ENCODE measurements at places on chromosomes 4 and X. TPM values are rescaled to one million over a fixed set of nuclear protein-coding genes. Genes with fewer than 3 reads are reported as not detected.
A peak's percentile ranks its signal among the peaks of the same experiment; 100 is the strongest.

DNA sequence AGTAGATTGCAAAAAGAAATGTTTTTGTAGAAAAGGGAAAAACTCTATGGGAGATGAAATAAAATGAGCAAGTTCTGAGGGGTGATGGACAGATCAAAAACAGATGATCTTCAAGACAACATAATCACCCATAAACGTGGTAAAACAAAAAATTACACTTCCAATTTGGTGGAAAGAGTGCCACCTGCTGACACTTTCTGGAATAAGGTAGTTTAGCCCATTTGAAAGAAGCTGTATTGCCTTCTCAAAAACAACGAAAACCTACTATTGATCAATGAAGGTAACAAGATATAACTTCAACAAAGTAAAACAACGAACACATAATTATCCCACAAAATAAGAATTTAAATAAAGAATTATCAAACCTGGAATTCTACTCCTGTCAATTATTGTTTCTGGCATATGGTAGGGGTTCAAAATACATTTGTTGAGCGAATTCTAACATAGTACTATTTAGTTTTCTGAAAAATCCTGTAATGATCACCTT is 2.5 kb downstream of the COQ2 start:
- peak; percentile 80 for DNase-seq

GRCh38 chrX:119249891-119250290 is 13.8 kb downstream of the PGRMC1 start:
- DNase-seq = no peak

DNA sequence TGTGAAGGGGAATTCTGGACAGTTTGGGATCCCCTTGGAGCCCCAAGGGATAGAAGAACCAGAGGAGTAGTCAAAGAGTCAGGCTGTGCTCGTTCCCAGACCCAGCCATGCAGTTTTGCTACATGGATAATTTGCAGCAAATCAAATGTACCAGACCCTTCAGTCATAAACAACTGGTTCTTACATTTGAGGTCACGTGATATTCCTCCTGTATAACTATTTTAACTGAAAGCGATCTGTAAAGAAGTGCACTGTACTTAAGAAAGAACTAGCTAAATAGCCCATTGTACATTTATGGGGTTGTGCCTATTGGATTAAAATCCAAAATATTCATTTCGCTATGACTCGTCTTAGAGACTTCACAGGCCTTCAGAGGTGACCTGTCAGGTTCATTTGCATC is 550.2 kb upstream of the TENM3 start:
- no peak for DNase-seq

DNA sequence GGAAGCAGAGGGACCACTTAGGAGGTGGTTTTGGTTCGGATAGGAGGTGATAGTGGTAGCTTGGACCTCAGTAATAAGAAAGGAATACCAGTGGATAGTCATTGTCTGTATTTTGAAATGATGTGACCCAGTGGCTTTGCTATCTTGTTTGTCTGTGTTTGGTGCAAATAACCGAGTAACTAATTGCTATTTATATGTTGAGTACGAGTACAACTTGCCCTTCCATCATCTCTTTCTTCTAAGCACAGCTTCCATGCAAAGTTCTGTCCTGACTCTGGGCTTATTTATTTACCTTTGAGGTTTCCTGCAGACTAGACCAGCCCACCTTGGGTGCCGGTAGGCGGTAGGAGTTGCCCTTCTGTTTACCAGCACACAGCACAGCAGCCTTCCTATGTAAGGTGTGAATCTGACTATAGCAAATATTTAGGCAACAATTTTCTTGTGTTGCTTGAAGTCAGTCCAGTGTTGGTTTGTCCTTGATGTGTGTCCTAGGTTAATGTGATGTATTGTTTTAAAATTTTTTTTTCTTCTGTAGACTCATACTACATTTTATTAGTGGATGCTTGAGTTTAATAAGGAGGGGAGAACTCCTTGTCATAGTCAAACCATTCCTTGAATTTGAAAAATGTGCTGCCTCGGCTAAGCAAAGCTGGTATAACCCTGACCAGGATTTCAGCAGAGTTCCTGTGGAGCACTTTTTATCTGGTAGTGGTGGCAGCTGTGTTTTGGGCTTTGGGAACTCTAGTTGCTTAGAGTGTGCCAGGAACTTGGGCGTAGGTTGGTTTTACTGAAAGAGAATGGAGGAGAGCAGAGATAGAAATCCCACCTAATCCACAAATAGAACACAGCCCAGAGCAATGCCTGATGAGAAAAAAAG is 21.9 kb downstream of the PTTG2 start:
- peak; percentile 18 for DNase-seq

DNA sequence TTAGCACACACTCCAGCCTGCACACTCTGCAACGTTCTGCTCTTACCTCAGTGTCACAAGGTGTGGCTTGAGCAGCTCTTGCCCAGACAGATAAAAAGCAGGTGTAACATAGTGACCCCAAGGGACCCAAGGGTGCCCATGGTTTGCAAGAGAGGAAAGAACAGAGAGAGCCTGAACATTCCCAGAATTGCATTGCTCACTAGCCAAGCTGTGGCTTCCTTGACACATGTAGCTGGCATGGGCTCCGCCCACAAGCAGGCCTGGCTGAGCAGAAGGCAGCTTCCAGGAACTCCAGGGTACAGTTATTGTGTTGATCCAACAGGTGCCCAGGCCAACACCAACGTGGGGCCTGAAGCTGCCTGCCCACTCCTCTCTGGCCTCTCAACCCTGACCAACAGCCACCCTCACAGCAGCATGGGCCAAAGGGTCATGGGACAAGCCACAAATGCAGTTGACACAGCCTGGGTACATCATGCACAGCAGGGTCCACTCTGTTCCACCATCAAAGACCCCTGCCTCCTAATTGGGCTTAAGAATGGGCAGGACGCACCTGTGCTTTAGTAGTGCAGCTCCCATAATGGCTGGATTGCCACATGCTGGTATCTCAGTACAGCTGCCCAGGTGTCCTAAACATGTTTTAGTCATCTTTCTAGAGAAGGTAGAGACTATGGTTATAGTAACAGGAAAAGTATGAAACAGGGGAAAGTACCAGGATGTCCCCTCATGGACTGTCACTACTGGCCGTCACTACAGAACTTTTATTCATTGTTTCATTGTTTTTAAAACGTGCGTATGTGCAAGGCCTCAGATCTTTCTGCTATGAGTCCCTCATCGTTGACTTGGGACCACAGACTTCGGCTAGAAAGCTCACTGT is 73.7 kb upstream of the ACSL1 start:
- DNase-seq = no peak

DNA sequence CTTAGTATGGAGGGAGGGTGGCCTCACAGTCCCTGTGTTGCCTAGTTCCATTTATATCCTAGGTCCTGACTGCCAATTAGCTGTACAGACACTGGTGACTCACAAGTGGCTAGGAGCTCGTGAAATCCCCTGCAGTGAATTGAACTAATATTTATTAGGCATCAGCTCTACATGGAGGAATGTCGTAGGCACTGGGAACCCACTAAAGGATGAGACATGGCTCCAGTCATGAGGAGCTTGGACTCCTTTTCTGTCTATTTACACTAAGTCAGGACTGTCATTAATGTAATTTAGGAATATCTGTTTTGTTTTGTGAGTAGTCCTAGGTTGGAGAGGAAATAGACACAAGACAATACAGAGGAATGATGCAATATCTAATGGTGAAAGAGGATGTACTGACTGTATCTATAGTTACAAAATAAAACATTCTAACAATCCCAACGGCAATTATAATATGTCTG is 67.7 kb downstream of the MID1IP1 start:
- peak; percentile 62 for DNase-seq

GRCh38 chr4:33714971-33715370 is 2529.3 kb downstream of the ARAP2 start:
- DNase-seq = no peak

DNA sequence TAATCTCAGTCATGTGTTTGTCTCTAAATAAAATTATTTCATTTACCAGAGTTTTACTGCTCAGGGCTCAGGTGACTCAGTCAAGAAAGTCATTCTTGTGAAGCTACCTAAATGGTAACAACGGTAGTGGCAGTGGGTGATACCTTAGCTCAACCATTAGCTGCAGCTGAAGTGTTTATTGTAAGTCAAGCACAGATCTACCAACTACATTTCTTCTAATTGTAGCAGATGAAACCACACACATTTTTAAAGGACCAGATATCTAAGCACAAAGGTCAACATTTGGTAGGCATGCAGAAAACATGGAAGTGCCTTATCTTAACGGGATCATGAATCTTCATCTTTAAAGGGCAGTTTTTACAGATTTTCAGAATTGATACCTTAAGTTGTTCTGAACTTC is 79.1 kb downstream of the FAT4 start:
- no peak for DNase-seq

- peak; percentile 13 for DNase-seq
These were observed 597.6 kb upstream of the MAGEB2 start for GRCh38 chrX:29617725-29618124.

DNA sequence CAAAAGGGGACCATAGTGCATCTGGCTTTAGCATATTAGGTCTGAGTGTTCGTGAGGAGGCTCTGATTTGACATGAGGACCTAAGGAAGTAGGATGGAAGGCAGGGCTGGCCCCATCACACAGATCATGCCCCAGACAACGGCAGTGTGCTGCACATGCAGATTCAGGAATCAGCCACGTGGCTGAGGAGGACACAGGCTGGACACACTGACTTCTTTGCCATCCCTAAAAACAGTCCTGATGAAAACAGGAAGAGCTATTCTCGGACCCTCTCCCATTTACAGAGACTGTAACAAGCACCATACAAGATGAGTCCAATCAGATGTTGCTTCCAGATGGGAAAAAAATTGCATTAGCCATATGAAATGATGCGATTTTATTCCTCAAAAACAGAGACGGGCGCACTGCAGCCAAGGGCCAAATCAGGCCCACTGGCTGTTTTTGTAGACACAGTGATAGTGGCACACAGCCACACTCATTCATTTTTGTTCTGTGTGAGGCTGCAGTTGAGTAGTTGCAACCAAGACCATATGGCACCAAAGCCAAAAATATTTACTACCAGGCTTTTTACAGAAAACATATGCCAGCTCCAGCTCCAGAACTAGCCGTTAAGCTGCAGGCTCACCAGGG is 41.0 kb downstream of the ACSL1 start:
- no peak for DNase-seq

- DNase-seq = no peak
These were observed 17.4 kb downstream of the ARHGAP24 start for GRCh38 chr4:85492336-85492735.

- no peak for DNase-seq
These were observed 81.4 kb upstream of the IGFBP7 start for GRCh38 chr4:57191523-57192034.

GRCh38 chrX:65601126-65601525 is 66.3 kb upstream of the MSN start:
- no peak for DNase-seq

GRCh38 chr4:141301216-141301615 is 80.5 kb downstream of the ZNF330 start:
- DNase-seq = peak; percentile 18

DNA sequence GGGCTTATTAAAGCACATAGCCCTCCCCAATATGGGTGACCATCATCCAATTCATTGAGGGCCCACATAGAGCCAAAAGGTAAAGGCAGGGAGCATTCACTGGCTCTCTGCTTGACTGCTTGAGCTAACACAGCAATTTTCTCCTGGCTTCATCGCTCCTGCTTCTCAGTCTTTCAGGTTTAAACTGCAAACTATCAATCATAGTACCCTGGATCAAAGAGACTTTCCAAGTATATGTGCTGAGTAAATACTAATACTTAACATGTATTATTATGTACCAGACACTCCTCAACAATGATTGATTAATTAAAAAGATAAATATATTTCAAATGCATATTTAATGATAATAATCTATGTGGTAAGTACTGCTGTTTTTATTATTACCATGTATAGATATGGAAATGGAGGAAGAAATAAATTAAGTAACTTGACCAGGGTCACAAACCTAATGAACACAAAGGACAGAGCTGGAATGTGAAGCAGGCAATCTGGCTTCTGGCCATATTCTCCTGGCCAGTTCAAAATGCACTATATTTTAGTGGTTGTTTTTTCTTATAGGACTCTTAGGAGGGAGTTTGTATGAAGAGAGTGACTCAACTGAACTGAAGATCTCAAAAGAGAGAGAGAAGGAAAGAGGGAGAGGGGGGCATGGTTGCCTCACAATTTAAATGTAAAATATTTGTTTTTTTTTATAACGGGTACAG is 1197.3 kb downstream of the TECRL start:
- no peak for DNase-seq

DNA sequence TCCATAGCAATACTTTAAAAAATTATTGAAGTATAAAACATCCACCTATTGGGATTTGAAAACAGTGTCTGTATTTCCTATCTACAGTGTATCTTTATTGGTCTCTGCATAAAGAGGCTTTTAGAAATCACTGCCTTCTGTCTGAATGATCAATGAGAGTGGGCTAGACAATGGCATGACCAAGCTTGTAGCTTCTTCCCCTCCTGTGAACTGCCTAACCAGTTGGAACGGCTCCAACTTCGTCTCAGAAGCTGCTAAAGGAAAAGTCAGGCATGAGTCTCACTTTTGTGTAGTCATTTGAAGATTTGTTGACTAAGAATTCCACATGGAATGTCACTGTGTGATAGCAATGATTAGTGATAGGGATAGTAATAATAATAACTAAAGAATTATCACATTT is 64.2 kb downstream of the INTS12 start:
- DNase-seq = no peak

- DNase-seq = peak; percentile 87
These were observed at the start of gene SGMS2 for GRCh38 chr4:107824350-107825071. SGMS2 (plus strand) TSS chr4:107824932; CDS start chr4:107895554, 70,622 bp downstream.

DNA sequence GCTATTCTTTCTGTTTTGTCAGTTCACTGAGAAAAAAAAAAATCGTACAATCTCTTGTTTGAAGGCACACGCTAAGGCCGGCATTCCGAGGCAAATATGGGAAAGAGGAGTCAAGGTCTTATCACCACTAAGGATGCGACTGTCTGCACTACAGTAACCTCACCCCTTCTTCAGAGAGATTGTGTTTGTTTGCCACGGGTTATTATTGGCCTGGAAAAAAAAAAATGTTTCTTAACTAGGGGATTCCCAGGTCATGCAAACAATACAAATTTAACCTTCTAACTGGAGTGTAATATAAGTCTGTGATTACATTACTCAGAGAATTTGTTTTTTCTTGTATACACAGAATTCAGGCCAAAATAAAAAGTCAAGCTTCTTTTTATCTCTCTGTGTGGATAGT is 168.3 kb downstream of the TMA16 start:
- no peak for DNase-seq

Gene WNK3
- 10.5 TPM for total RNA-seq

Gene TNIP3
- total RNA-seq = 0.72 TPM

Gene SLC26A1
- 0.27 TPM for total RNA-seq

Gene ADH1B
- 535 TPM for total RNA-seq

Gene CFI
- 201 TPM for total RNA-seq

Gene NCAPG
- total RNA-seq = 60.1 TPM

Gene MAML3
- 3.1 TPM for total RNA-seq

Gene SYAP1
- total RNA-seq = 39.9 TPM

Gene TEC
- 3.5 TPM for total RNA-seq

Gene SLC30A9
- 41.8 TPM for total RNA-seq

Gene FBXW7
- 77.0 TPM for total RNA-seq

Gene ARSD
- 12.0 TPM for total RNA-seq
